Activated naive CD4-positive, alpha-beta T cell treated with anti-CD3 and anti-CD28 coated beads for 36 hours (primary cell): ENCODE measurements at places on chromosomes 4 and X.

- no peak for DNase-seq
These were observed 208.1 kb downstream of the PDGFC start for GRCh38 chr4:156763511-156763910.

GRCh38 chr4:159145992-159146330, 43.1 kb downstream of the RAPGEF2 start:
- no peak for DNase-seq

GRCh38 chr4:25834411-25835107, 28.2 kb downstream of the SEL1L3 start:
- DNase-seq = no peak

DNA sequence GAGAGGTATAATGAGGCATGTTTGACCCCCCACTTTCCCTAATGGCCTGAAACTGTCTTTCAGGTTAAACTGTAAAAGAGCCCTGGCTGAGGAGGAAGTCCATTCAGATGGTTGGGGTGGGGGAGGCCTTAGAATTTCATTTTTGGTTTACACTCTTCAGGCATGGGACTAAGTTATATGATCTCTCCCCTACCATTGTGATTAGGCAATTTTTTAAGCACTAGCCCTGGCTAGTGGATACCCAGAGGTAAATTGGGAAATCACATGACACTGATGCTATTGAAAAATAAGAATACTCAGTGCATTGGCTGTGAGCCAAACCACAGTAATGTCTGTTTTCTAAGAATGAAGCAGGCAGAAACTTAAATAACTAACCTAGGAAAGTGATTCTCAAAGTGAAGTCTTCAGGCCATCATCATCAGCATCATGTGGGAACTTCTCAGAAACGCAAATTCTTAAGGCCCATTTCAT, 149.7 kb downstream of the RRAGB start:
- peak; percentile 28 for DNase-seq

DNA sequence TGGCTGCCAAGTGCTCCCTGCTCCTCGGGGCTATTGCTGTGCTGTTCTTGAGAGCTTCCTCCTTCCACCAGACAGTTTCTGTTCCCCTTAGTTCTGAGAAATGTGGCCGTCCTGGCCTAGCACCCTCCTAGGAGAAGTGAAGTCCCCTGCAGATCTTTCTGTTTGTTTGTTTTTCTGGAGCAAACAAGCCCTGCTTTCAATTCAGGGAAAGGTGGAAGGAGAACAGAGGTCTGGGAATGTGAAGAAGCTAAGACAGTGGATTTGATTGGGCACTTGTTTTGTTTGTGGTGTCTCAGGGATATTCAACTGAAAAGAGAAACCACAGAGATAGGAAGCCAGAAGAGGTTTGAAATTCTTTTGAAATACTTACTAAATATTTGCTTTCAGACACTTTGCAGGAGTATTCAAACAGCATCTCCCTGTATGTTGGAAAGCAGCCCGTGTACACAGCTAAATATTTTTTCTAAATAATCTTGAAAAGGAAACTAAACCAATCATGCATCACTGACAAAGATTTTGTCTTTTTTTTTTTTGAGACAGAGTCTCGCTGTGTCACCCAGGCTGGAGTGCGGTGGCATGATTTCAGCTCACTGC, 36.5 kb upstream of the PPM1K start:
- DNase-seq = peak; percentile 28

GRCh38 chr4:54332542-54332941, 103.4 kb downstream of the PDGFRA start:
- no peak for DNase-seq

- no peak for DNase-seq
These were observed 1269.5 kb downstream of the RAPGEF2 start for GRCh38 chr4:160372390-160372789.

DNA sequence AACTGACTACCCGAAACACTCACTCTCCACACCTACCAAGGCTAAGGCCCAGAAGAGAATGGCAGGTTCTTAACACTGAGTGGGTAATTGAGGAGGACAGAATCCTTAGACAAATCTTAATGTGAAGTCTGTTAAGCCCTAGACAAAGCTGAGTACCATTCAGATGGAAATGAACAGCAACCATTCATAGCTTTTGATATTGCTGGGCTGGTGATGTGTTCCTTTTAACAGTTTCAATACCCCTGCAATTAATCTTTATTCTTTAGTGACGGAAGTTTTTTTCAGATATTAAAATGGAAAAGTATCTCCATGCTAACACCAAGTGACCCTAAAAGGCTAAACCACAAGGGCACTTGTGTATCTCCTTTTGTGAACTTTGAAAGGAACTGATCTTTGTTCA, 334.9 kb downstream of the OPHN1 start:
- DNase-seq = no peak

GRCh38 chr4:31791666-31792065, 1071.5 kb downstream of the PCDH7 start:
- no peak for DNase-seq

GRCh38 chrX:14690553-14690952, 161.2 kb downstream of the GLRA2 start:
- no peak for DNase-seq

DNA sequence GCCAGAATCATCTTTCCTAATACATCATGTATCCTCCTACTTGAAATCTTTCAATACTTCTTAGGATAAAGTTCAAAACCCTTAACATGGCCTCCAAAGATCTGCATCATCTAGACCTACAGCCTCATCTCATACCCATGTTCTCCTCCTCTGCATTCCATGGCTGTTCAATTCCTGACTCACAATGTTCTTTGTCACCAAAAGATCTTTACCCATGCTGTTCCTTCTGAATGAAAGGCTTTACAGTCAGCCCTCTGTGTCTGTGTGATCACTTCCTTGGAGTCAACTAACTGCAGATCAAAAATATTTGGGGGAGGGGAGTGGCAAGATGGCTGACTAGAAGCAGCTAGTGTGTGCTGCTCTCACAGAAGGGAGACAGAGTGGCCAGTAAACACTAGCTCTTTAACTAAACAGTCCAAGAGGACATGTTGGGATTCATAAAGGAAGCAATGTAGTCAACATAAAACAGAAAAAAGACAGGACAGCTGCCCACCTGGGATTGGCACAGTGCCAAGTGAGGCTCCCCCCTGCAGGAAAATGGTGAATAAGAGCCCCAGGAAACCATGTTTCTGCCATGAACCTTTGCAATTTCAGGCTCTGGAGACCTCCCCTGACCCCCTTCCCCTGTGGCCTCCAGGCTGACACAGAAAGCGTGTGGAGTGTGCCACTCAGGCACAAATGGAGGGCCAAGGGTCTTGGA, 31.9 kb downstream of the CBR4 start:
- no peak for DNase-seq

DNA sequence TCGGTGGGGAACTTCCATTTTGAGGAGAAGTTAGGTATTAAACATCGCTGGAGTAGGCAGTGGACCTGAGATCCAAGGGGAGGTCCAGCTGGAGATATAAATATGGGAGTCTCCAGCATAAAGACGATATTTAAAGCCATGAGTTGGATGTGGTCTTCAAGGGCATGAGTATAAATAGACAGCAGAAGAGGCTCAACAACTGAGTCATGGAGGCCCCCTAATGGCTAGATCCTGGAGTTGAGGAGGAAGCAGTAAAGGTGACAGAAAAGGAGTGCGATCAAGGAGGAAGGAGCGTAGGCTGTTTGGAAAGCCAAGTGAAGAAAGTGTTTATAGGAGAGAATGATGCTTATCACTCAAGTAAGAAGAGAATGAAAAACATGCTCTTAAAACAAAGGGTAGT, 18.1 kb upstream of the APBB2 start:
- no peak for DNase-seq

DNA sequence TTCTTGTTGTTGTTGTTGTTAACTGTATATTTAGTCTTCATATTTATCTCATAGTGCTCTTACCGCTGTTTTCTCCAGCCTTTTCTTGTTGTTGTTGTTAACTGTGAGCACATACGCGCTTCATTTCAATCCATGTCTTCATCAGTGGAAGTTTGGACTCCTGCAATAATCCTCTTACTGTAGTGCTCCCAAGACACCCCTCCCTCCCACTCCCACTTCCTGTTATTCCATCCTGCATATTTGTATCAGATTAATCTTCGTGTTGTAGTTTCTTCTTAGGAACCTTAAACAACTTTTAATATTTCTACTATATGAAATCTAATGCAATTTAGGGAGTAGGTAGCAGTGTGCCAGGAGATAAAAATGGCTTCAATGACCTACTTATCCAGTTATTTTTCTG, 674.8 kb downstream of the RAPGEF2 start:
- no peak for DNase-seq

DNA sequence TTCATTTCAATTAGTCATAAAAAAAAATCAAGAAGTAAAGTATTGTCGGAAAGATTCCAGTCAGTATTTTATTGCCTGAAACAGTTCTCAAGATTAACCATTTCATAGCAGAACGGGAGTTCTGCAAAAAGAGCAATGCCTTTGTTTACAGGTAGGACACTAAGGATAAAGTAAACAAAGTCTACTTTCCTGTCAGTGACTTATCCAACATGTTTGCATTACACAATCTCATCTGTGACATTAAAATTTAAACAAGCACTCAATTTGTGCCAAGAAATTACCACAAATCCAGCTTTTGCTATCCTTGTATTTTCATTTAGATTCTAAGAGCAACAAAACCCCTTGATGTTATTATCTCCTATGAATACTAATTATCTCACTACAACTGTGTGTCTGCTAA, 306.5 kb upstream of the LDB2 start:
- no peak for DNase-seq

DNA sequence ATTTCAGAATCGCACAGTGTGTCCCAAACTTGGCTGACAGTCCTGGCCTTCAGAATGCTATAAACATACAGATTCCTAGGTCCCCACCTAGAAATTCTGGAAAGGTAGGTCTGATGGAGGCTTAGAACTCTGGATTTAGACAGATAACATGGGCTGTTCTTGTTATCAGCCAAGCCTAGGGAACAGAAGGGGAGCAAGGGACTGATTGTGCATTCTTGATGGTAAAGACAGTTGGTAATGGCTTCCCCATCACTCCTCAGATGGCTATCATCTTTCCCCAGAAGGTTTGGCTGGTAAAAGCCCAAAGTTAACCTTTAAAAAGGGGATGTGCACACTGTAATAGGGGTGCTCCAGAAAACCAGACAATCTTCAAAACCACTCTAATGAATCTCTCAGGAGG, 35.7 kb downstream of the DIPK2B start:
- DNase-seq = no peak

- no peak for DNase-seq
These were observed 38.1 kb downstream of the DIAPH2 start for GRCh38 chrX:96722781-96723180.

GRCh38 chr4:182916483-182917181, 554 bp downstream of the DCTD start:
- DNase-seq = peak; percentile 48

- no peak for DNase-seq
These were observed 177.3 kb upstream of the NOCT start for GRCh38 chr4:138838251-138838650.
